NCI-H1105 (cell line): ENCODE measurements at places on chromosomes 7 and 10.

GRCh38 chr7:99141841-99142726 lies 1.8 kb downstream of the SMURF1 start:
- no peak for DNase-seq

GRCh38 chr7:127885843-127886242 lies 145.4 kb downstream of the LRRC4 start:
- no peak for DNase-seq

DNA sequence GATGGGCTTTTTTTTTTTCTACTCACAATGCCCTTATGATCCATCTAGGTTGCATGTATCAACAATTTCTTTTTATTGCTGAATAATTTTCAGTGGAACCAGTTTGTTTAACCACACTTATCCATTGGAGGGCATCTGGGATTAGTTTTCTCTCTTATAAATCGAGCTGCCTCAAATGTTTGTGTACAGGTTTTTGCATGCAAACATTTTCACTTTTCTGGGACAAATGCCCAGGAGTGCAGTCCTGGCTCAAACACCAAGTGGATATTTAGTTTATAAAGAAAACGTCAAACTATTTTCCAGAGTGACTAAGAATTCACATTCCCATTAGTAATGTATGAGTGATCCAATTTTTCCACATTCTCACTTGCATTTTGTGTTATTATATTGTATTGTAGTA lies 313.4 kb downstream of the CXCL12 start:
- no peak for DNase-seq

- no peak for DNase-seq
These were observed 21.9 kb upstream of the FRAT2 start for GRCh38 chr10:97356318-97356914.

DNA sequence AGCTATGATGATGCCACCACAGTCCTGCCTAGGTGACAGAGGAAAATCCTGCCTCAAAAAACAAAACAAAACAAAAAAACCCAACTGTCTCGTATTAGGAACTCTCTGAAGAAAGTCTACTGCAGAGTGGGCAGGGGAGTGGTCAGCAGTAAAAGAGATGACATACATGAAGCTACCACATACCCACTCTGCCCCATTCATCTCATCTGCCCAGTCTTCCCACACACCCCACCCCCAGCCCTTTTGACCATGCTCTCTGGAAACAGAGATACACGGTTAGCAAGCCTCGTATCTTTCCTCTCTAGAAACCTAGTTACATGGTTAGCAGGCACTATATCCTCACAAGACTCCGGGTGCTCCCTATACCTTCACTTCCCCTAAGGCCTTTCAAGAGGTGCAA lies 8.3 kb downstream of the SLC37A3 start:
- no peak for DNase-seq

DNA sequence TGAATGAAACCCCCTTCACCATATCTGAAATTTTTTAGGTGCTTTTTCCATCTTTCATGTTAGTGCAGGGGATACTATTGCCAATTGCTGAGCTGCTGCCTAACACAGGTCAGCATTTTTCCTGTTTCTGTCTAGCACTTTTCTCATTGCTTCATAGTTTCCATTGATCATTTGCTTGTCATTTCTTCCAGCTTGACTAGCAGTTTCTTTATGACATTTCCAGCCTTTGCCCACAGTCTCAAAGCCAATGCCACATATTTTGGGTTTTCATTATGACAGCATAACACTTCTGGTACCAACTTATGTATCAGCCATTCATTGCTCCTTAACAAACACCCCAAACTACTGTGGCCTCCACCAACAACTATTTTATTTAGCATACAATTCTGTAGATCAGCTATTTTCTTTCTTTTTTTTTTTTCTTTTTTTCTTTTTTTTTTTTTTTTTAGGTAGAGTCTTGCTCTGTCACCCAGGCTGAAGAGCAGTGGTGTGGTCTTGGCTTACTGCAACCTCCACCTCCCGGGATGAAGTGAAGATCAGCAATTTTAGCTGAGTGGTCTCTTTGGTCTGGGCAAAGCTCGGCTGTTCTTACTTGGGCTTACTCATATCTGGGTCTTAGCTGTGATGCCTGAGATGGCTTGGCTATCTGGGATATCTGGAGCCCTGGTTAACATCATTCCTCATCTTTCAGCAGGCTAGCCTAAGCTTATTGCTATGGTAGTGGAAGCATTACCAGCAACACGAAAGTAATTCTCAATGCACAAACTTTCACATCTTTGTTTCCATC lies 102.3 kb downstream of the EPC1 start:
- no peak for DNase-seq

GRCh38 chr7:22008087-22008486 lies 62.4 kb upstream of the CDCA7L start:
- DNase-seq = peak; percentile 55

GRCh38 chr7:16939161-16939560 lies 57.4 kb upstream of the AGR3 start:
- no peak for DNase-seq
